ENCODE measurements at places on chromosomes 2 and 18.

DNA sequence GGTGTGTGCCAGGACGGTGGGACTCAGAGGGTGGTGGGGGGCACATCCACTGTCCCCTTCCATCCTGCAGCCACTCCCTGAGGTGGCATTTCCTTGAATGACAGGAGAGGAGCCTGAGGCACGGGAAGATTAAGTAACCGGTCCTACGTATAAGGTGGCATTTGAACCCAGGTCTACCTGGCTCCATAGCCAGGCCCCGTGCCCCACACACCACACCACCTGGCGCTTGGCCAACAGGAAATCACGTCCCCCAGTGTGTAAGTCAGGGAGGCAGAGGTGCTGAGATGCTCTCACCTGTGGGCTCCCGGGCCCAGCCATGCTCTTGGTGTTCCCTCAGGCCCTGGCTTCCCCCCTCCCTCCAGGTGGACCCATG is 53.7 kb downstream of the HPCAL1 start:
- no peak for DNase-seq

GRCh38 chr18:25827961-25828561 is 262.4 kb downstream of the SS18 start:
- no peak for DNase-seq

DNA sequence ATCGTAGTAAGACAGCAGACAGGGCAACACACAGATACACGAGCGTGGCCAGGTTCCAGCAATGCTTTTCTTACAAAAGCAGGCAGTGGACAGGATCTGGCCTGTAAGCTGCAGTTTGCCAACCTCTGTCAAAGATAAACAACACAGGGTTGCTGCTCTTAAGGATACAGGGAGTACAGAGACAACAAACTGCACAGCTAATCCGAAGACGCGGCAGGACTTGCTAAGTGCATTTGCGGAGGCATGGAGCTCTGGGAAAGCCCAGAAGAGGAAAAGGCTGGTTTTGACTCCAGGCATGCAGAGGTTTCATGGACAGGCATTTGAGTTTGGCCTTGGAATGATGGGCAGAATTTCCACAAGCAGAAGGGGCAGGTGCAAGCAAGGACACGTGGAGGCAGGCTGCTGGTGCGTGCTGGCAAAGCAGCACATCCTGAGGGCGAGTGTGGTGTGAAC is 24.4 kb downstream of the SERTAD2 start:
- no peak for DNase-seq

- no peak for DNase-seq
These were observed 106.9 kb upstream of the RGPD4 start for GRCh38 chr2:107719836-107720235.

DNA sequence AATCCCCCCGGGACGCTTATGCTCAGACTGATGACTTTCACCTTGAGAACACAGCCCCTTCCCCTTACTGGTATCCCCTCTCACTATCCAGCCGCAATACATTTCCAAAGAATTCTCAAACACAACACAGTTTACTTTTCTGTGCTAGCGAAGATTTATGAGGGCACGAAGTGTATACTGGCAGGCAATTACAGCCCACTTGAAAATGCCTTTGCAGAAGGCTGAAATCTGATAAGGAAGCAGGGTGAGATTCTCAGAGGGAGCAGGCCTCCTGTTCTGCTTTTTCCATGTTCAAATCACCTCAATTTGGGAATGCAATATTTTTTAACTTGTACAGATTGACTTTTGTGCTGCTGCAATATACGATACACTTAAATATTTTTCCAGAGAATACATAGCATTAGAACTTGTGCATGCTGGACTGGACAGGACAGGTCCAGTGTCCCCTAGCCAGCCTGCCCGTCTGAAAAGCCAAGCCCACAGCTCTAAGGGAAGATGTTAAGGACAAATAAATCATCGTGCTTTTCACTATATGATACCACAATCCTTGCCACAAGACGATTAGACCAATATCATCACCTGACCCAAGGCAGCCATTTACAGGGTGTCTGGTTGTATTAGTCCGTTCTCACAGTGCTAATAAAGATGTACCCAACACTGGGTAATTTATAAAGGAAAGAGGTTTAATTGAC is 262.1 kb downstream of the EPHA4 start:
- DNase-seq = no peak

DNA sequence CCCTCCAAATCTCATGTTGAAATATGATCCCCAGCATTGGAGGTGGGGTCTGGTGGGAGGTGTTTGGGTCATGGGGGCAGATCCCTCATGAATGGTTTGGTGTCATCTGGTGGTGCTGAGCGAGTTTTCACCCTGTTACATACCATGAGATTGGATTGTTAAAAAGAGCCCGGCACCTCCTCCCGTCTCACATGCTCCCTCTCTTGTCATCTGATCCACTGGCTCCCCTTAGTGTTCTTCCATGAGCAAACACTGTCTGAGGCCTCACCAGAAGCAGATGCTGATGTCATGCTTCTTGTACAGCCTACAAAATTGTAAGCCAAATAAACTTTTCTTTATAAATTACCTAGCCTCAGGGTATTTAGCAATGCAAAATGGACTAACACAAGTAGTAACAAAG is 405.0 kb upstream of the SLC39A10 start:
- DNase-seq = no peak

- no peak for DNase-seq
These were observed 236.4 kb upstream of the MEX3C start for GRCh38 chr18:51433881-51434280.

- DNase-seq = peak; percentile 68
These were observed 85.3 kb downstream of the CDC42EP3 start for GRCh38 chr2:37585982-37586621.

DNA sequence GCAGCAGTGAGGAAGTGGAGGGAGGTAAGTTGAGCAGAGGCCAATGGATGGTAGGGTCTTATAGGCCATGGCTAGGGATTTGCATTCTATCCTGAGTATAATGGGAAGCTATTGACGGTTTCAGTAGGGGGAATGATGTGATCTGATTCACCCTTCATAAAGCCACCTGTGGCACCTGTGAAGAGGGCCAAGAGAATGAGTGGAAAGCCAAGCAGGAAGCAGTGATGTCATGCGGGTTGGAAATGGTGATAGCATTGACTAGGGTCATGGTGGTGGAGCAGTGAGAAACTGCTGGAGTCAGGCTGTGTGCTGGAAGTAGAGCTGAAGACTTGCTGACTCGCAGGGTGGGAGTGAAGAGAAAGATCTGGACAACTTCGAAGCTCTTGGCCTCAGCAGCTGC is 111.7 kb downstream of the MARCHF4 start:
- no peak for DNase-seq

GRCh38 chr2:165499131-165499530 is 29.6 kb downstream of the CSRNP3 start:
- DNase-seq = no peak

GRCh38 chr2:38322224-38322914 is 54.7 kb downstream of the ATL2 start:
- no peak for DNase-seq

GRCh38 chr2:54546518-54546917 is 90.4 kb downstream of the SPTBN1 start:
- no peak for DNase-seq

DNA sequence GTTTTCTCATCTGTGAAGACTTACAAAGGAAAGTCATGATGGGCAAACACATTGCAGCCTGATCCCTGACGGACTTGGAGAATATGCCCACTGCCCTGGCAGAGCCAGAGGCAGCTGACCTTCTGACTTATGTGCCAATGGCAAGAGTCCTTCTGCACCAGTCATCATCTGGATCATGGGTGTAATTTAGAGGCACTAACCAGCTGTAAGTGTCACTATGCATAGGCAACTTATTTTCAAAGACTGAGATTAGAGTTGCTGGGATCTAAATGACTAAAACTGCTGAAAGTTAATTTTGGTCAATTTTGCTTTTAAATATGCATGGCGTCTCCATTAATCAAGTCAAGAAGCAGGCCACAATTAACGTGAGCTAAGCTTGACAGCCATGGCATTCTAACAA is 261.2 kb downstream of the BCL11A start:
- no peak for DNase-seq

DNA sequence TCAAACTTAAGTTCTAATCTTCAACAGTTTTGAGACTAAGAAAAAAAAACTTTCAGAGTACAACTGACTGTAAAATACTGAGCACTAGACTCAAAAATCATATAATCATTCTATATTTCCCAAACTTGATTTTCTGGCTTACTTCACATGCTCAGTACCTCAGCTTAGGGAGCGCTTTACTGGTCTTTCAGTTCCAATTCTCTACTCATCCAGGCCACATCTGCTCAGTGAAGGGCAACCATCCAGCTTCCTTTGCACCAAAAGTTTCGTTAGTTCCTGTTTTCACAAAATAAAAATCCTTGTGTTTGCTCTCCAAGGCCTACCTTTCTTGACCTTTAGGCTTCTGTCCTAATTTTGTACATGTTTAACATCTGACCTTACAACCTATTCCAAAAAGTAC is 287.6 kb upstream of the LRRTM1 start:
- no peak for DNase-seq

GRCh38 chr2:85179541-85179940 is 46.3 kb downstream of the TCF7L1 start:
- no peak for DNase-seq

DNA sequence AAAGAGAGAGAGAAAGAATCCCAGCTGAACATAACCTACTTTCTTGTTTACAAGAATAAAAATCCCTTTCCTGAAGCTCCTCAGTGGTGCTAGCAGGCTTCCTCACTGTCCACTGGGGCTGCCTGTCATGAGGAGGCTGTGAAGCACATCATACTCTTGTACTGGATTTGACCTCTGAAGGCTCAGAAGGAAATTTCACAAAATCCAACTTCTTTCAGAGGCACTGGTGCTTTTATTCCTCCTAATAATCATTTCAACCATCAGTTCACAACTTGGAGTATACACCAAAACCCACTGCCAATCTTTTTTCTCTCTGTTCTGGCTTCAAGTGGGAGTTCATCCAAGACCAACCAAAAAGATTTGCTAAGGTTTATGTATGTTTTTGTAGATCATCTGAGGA is 48.5 kb downstream of the TMX3 start:
- DNase-seq = no peak

GRCh38 chr18:70463085-70463484 is 174.2 kb downstream of the SOCS6 start:
- DNase-seq = no peak

DNA sequence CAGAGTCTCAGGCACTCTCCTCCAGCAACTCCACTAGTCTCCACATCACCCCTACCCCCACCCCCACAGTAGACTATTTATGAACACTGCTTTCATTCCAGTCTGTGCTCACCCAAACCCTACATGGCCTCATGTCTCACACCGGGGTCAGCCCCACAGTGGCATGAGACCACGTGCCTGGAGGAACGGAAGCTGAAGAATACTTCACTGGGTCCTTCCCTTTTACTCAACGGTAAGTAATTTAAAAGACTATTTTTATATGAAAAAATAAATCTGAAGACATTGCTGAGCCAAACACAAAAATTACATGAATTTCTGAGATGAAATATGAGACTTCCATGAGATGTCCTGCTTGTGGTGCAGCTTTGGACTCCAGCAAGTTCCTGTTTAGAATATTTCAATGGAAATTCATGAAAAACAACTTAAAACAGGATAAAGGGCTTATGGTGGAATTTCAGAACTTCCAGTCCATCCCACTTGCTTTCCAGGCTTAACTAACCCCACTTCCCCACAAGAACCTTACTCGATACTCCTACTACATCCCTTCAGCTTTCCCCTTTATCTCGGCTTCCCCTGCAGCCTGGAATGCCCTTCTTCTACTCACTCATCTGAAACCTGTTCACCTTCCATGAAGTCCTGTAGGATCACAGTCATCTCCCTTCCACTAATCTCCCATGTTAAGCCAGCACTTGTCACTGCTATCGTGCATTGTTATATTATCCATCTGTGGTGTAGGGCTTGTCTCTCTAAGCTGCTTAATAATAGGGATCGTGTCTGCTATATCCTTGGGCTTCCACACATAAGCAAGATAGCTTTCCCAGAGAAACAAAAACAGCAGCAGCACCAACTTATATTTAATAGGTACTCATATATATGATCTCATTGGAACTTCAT is 47.9 kb downstream of the SLC14A1 start:
- no peak for DNase-seq

DNA sequence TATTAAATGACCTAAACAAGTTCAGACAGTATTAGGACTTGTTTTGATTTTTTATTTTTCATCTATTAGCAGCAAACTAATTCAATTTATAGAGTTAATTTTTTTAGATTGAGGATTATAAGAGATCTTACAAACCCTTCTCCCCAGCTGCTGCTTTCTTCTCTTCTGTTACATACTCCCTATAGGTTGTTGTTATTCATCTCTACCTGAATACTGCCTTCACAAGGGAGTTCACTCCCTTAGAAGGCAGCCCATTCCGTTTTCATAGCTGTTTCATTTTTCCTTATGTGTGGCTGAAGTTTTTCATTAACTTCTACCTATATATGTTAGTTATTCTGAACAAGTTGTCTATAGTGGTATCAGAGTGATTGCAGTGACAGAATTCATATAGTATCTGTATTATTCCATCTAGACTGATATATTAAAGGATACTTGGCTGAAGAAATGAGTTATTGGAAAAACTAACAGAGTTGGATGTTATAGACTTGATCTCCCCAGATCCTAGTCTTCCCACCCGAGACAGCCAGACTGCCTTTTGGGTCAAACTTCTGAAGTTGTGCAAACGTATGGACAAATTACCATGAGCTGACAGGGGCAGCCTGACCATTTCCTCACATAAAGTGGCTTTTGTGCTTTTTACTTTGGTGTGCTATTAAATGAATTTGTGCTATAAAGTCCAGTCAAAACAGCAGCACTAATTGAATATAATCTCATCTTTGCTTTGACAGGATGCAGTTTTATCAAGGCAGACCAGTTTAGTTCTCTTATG is 8.7 kb downstream of the GLS start:
- DNase-seq = no peak

DNA sequence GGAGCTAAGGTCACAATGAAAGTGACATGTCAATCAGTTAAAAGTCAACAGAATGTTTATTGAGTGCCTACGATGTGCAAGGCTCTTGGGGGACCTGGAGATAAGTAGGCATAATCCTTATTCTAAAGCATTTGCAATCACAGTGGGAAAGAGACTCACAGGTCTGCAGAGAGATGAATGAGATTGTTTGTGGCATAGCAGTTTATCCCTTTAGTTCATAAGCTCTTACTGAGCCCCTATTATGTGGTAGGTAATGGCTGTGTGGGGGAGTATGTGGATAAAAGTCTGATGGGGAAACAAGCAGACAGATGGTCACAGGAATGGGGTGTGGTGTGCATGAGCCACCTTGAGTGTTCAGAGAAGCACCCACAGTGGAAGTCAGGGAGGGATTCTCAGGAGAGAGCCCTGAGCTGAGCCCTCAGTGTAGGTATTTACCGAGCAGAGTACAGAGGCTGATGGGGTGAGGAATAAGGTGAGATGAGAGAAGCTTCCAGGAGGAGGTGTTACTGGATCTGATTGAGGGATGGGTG is 48.1 kb downstream of the EMILIN2 start:
- DNase-seq = no peak
